Right ventricle myocardium superior (tissue), 1 donor: ENCODE measurements at places on chromosomes 2 and 18.

- DNase-seq = no peak
These were observed 40.8 kb upstream of the CCDC102B start for GRCh38 chr18:68757126-68757525.

- no peak for DNase-seq
These were observed 14.4 kb downstream of the GPR45 start for GRCh38 chr2:105255979-105256378.

DNA sequence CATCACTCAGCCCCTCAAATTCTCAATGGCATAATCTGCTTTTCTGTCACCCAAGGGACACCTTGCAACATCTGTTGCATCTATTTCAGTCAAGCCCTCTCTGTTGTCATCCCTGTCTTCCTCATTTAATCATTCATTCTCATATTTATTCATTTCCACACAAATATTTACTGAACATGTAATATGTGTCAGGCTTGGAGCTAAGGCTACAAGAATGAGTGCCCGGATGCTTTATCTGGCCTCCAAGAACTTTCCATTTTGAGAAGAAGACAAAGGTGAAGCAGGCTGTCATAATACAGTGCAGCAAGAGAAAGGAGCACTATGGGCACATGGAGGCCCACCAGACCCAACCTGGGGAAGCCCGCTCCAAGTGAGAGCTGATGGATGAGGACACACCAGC lies 15.6 kb downstream of the IL18RAP start:
- no peak for DNase-seq

DNA sequence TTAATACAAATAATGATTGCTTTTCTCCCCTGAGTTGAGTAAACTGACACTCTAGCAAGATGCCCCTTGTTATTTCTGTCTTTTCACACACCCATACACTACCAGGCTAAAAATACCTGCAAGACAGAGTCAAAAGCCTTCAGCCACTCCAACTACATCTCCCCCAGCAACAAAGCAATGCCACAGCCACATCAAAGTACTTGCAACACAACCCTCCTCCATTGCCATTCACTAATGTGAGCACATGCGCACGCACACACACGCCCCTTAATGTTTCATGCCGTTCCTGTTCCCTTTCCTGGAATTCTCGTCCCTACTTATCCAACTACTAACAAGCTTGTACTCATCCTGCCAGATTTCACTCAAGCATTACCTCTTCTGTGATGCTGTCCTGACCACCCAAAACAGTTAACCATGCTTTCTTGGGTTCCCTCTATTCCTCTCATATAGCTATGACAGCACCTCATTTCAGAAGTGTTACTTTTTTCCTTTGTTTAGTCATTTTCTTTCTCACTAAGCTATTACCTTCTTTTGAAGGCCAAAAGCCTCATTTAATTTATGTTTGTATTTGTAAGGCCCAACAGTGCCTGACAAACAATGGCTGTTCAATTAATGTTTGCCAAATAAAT lies 29.6 kb downstream of the SLC25A12 start:
- no peak for DNase-seq

- DNase-seq = no peak
These were observed 196.7 kb upstream of the SIX2 start for GRCh38 chr2:45205985-45206384.

DNA sequence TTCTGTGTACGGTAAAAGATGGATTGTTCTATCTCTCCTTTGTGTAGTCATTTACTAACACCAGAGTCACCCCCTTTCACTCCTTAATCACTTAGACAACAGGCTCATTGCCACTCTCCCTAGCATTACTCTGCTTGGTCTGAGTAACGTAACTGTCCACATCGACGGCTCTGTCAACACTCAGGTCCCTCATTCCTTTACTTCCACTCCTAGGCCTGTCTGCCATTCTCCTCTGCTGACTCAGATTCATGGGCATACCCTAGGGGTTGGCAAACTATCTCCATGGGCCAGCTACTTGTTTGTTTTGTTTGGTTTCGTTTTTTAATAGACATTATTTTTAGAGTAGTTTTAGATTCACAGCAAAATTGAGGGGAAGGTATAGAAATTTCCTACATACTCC lies 243.9 kb downstream of the NR4A2 start:
- DNase-seq = no peak

DNA sequence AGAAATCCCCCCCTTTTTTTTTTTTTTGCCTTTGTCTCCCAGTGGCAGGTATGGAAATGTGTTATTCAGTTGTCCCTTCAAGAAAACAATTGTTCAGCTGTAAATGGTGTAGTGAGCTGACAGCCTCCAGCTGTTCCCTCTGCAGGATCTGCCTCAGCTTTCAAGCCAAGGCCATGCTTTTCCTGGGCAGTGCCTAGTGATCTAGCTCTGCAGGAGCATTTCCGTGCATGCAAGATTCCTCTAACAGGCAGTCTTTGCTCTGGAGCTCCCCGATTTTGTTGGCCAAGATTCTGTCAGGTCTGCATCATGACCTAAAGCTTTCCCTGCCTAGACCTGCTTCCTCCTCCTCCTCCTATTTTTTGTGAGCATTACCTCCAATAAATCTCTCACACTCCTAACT lies 300.7 kb upstream of the UBE2E3 start:
- DNase-seq = no peak

DNA sequence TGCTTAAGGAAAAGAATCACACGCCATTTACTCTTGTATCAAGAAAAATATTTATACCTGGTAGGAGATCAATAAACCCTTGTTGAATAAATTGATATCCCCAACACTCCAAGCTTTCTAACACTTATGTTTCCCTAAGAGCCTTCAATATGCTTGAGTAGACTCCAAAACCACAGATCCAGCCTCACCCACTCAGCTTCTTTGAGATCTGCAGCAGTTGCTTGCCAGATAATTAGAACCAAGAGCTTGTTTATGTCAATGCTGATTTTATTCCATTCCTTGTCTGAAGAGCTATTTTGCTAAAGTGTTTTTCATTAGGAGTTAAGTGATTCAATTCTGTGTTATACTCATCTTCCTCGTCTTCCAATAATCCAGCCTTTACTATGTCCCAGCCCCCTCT lies 26.3 kb upstream of the CRIM1 start:
- no peak for DNase-seq

- DNase-seq = no peak
These were observed 328.2 kb upstream of the LRATD1 start for GRCh38 chr2:14304326-14304725.

GRCh38 chr2:133562558-133562957 lies 5.7 kb downstream of the NCKAP5 start:
- no peak for DNase-seq

GRCh38 chr2:220185766-220186305 lies 558.4 kb downstream of the SLC4A3 start:
- no peak for DNase-seq

DNA sequence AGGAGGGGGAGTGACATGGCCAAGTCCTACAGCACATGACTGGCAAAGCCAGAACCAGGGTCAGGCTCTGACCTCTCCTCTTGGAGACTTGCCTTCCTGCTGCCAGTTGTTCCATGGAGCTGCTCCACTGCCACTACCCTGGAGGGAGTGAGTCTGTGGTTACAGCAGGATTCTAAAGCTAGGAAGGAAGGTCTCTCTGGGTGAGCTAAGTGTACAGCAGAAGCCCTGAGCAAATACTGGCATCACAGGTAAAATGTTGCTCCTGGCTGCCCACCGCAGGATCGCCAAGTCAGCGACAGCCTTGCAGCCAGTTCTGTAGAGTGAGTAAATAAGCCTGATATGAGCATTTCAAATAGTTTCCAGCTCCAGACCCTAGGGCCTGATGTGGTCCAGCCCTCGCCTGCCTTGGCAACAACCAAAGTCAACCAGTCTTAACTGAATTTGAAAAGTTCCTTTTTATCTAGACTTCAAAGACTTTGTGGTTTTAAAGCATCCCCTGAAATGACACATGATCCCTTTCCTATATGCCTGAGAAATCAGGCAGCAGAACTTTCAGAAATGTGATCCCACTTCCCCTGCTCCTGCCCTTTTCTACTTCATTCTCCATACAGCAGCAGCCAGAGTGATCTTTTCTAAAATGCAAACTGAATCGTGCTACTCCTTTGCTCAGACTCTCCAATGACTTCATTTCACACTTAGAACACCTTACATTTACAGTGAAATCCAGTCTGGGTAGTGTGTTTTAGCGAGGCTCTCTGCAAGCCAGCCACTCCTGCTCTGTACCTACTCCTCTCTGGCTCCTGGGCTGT lies 114.3 kb downstream of the MGAT5 start:
- DNase-seq = no peak

GRCh38 chr18:23133860-23134779 lies 1.2 kb upstream of the CABLES1 start:
- DNase-seq = no peak
